ENCODE measurements at places on chromosomes 13 and 19. TPM values are rescaled to one million over a fixed set of nuclear protein-coding genes. Genes with fewer than 3 reads are reported as not detected.

- DNase-seq, result no peak
Measured at GRCh38 chr13:27257648-27258253, 6.4 kb downstream of the RPL21 start.

RBM26 gene
- polyA plus RNA-seq, result 7.9 TPM

CALR3 gene
- not detected for polyA plus RNA-seq

DNA sequence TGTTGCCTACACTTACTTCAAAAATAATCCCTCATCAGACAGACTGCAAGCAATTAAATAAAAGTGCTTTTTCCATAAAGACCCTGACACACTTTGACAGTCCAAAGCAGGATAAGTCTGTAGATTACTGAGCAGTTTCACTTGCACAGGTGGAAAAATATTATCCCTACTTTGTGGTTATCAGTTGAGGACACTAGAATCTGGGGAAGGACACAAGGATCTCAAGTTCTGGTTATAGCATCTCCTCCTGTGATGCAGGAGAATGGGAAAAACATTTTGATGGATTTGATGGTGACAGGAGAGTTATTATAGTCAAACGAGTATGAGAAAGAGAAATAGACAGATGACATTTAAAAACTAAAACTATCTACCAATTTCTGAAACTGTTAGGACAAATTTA is 122.9 kb upstream of the PCDH9 start:
- no peak for DNase-seq

CCDC122 gene
- 1.5 TPM for polyA plus RNA-seq

GRCh38 chr19:14409146-14410023 is 9.8 kb downstream of the DDX39A start:
- DNase-seq, result no peak

DNA sequence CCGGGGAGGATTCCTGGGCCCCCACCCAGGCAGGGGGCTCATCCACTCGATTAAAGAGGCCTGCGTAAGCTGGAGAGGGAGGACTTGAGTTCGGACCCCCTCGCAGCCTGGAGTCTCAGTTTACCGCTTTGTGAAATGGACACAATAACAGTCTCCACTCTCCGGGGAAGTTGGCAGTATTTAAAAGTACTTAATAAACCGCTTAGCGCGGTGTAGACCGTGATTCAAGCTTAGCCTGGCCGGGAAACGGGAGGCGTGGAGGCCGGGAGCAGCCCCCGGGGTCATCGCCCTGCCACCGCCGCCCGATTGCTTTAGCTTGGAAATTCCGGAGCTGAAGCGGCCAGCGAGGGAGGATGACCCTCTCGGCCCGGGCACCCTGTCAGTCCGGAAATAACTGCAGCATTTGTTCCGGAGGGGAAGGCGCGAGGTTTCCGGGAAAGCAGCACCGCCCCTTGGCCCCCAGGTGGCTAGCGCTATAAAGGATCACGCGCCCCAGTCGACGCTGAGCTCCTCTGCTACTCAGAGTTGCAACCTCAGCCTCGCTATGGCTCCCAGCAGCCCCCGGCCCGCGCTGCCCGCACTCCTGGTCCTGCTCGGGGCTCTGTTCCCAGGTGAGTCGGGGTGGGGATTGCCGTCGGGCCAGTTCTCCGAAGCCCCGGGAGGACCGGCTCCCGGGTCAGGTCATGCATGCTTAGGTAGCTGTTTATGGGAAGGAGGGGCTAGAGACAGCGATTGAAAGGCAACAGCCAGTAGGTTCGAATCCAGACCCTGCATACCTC is at the start of gene ICAM1:
TSS of gene ICAM1 (plus strand) at position 505 of the 779 bp plus-strand sequence. CDS start at position 545, 40 bp downstream.
- no peak for DNase-seq

TFPT gene
- polyA plus RNA-seq, result 15.3 TPM

ZNF529 gene
- 2.7 TPM for polyA plus RNA-seq

DNA sequence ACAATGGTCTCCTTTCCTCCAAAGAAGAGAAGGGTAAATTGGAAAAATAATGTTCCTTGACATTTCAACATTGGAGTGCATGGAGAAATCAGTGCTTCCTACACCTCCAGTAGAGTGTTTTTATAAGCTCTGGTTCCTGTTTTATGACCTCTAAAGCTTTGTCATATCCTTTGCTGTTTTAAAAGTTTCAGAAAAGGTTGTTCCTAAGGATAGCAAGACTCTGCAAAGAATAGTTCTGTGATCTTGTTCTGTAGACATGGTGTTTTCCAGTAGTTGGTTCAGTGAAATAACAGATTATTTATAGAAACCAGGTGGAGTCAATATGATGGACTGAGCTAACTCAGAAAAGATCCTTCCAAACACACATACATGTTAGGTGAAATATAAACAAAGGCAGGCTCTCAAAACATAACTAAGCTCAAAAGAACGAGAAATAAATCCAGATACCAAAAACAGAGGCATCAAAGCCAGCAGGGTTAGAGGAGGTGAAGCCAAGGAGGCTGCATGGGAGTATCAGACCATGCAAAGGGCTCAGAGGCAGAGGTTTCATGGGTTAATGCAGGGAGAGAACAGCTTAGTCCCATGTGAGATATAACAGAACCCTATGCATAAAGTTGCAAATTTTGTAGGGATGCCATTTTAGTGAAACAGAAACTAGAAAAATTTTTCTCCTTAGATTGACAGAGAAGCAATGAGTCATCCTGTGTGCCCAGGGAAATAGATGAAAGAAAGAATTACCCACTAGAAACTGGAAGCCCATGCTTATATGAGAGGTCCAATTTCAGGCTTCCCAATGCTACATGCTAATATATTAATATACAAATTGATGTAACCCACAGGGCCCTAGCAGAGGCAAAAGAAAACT is 44.3 kb downstream of the SHISA2 start:
- DNase-seq, result no peak

GRCh38 chr13:101799196-101799595 is 346.7 kb downstream of the ITGBL1 start:
- DNase-seq, result no peak

DNA sequence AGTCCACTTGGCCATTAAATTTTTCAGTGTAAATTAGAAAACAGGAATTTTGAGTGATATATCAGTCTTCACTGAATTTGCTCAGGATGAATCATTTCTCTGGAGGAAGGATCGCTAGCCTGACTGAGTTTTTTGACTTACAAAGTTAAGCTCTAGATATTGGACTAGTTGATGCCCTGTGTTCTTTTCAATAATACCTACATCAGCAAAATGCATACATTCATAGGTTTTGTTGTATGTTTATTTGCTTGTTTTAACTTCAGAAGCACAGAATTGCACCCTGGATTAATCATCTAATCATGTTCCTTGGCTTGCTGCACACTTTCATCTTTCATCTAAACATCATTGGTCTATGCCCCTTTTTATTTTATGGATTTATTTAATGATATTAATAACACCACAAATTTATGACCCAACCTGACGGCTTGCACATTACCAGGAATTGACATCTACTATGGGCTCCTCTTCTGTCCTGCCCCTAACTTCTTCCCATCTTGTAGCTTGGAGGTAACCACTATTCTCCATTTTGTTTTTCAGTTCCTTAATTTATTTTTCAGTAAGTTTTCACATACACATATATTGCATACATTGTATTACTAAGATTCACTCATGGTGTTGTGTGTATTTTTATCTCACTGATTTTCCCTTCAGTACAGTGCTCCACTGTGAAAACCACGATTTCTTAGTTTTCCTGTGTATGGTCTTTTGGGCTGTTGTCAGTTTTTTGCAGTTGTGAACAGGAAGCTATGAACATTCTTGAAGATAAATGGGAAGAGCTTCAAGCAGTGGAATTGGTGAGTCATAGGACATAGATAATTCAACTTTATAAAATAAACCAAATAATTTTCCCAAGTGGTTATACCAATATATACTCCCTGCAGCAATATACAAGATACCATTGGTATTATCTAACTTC is 23.3 kb downstream of the COMMD6 start:
- DNase-seq, result no peak

GRCh38 chr19:54790711-54791110 is 12.7 kb upstream of the KIR2DL4 start:
- no peak for DNase-seq

- DNase-seq, result peak; percentile 63
Measured at GRCh38 chr19:38277969-38278680, 13.8 kb downstream of the SPINT2 start.

CYSLTR2 gene
- polyA plus RNA-seq, result not detected

GRCh38 chr19:33963514-33963913 is 166.8 kb downstream of the KCTD15 start:
- no peak for DNase-seq

TMEM238 gene
- 0.15 TPM for polyA plus RNA-seq

DNA sequence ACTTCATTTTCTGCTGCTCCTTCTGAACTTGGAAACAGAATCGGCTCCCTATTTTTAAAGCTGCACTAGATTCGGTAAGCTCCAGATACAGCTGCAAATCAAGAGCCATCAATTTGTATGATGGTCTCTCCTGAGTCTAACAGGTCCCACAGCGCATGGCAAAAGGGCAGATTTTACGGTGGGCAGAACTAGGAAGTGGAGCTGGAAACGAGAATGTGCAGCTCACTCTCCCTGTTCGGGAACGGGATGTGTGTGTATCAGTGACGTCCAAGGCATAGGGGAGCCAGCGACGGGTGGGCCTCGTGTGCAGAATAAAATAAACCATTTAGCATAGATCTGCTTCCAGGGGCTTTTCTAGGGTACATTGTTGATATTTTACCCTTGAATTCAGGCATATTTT is 74.2 kb downstream of the COL4A1 start:
- DNase-seq, result no peak

DNA sequence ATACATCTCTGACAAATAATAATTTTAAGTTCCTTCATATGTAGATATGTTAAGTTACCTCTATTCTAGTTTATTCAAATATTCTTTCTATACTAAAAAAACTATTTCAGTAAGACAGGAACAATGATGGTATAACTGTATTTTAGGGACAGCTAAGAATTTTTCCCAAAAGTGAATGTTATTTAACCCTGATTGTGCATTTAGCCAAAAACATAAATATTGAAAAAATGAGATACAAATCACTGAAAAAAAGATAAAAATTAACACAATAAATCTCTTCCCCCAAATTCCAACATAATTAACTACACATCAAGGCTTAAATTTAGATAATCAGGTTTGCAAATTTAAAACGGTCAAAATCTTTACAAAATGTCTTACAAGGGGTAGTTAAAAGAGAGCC is 58.1 kb downstream of the KCNRG start:
- DNase-seq, result no peak

- DNase-seq, result no peak
Measured at GRCh38 chr19:29467824-29468401, 57.9 kb upstream of the VSTM2B start.

ZNF730 gene
- 0.37 TPM for polyA plus RNA-seq

DNA sequence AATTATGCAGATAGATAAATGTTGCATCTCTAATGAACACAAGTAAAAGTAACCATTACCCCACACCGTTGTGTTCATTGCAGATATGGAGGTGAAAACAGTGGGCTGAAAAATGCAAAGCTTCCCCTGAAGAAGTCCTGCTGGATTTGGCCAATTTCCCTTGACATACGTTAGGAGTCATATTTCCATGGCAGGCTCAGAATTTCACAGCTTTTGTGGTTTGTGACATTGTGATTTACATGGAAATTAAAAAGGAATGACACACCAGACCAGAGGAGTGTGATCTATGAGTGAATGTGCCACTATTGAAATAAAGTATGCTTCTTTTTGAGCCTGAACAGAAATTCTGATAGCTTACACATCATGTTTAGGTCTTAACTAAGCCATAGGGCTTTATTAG is 221.1 kb upstream of the TMTC4 start:
- no peak for DNase-seq

FCER2 gene
- not detected for polyA plus RNA-seq

GRCh38 chr19:39430675-39431593 is 4.8 kb downstream of the RPS16 start:
- no peak for DNase-seq

TGFBR3L gene
- polyA plus RNA-seq, result 0.50 TPM

DNA sequence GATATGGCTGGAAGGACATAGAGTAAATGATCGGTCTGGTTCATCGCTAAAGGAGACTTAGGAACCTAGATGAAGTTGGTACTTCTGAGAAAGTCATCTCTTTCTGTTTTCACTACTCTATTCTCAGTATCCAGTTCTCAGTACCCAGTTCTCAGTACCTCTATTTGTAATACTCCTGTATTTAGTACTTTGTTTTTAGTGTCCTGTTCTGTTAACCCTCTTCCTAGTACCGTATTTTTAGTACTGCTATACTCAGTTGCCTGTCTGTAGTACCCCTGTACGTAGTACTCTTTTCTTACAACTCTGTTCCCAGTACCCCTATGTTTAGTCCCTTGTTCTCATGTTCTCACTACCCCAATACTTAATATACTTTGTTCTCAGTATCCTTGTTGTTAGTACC is 1.2 kb downstream of the RFXAP start:
- no peak for DNase-seq

HRC gene
- polyA plus RNA-seq, result 0.07 TPM

SEMA6B gene
- polyA plus RNA-seq, result 0.22 TPM

GRCh38 chr19:41000310-41000737 is 9.2 kb downstream of the CYP2B6 start:
- no peak for DNase-seq

NLRP4 gene
- not detected for polyA plus RNA-seq

- no peak for DNase-seq
Measured at GRCh38 chr13:37797631-37798030, 71.9 kb downstream of the TRPC4 start.

CRX gene
- not detected for polyA plus RNA-seq

GRCh38 chr19:633786-634639 is 676 bp upstream of the POLRMT start:
- no peak for DNase-seq

FBN3 gene
- not detected for polyA plus RNA-seq

DNA sequence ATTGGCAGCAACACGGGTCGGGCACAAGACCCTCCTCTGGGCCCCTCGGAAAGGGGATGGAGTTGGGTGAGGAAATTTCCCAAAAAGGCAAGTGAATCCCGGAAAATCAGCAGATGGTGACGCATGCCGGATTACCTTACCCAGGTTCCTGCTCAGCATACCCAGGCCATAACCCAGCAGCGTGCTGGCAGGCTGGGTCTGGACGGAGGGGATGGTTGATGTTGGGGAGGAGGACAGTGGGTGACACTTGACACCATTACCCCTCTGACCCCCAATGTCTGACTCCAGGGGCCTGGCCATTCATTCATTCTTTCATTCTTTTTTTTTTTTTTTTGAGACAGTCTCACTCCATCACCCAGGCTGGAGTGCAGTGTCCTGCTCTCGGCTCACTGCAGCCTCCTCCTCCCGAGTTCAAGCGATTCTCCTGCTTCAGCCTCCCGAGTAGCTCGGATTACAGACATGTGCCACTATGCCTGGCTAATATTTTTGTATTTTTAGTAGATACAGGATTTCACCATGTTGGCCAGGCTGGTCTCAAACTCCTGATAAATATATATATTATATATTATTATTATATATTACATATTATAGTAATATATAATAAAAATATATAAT is 799 bp downstream of the PVR start:
- no peak for DNase-seq

GRCh38 chr19:49512970-49513745 is 697 bp downstream of the FCGRT start:
- DNase-seq, result no peak

RXFP2 gene
- 0.02 TPM for polyA plus RNA-seq

Data from BJ (cell line).